Stimulated activated CD8-positive, alpha-beta memory T cell treated with anti-CD3 and anti-CD28 coated beads, Interleukin-15, amount 100 ng/mL, for 4 hours (primary cell): ENCODE measurements at places on chromosomes 11 and 22.

- DNase-seq = no peak
Observed at GRCh38 chr11:17552392-17553248, 5.6 kb downstream of the OTOG start.

DNA sequence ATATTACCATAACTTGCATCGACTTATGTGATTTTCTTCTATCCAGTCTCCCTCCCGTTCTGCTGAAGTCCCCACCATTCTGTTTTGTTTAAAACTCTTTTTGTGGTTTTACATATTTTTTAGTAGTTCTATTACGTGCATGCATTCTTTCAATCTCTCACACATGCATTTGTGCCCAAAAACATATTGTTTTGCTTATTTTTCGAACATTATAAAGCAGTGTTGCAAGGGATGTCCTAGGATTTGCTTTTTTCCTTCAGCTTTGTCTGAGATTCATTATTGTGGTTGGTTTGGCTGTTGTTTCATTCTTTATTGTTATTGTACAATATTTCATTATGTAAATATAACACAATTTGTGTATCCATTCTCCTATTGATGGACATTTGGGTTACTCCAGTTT, 235.7 kb downstream of the DYNC2H1 start:
- DNase-seq = no peak

DNA sequence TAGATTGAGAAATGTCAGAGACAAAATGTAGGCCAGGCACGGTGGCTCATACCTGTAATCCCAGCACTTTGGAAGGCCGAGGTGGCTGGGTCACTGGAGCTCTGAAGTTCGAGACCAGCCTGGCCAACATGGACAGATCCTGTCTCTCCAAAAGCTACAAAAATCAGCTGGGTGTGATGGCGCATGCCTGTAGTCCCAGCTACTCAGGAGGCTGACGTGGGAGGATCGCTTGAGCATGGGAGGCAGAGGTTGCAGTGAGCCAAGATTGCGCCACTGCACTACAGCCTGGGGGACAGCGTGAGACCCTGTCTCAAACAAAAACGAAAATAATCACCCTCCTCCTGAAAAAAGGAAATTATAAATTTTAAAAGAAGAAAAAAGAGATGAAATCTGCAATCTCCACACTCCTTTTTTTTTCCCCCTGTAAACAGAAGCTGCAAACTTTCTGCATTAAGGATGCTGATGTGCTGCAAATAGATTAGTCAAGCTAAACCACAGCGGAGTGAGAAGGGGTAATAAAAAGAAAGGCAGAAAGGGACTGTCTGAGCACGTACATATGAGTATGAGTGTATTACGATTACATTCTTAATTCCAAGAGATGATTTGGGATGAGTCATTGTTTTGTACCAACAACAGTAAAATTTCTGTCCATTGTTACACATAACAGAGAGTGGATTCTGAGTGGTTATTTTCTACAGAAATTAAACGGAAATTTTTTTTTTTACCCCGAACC, 87.3 kb downstream of the SIK3 start:
- no peak for DNase-seq

- no peak for DNase-seq
Observed at GRCh38 chr11:34190192-34191139, 85.0 kb downstream of the NAT10 start.

- no peak for DNase-seq
Observed at GRCh38 chr11:62449451-62449851, 30.6 kb downstream of the SCGB1A1 start.
